HT-29 (cell line): ENCODE measurements at places on chromosomes 4 and X.

DNA sequence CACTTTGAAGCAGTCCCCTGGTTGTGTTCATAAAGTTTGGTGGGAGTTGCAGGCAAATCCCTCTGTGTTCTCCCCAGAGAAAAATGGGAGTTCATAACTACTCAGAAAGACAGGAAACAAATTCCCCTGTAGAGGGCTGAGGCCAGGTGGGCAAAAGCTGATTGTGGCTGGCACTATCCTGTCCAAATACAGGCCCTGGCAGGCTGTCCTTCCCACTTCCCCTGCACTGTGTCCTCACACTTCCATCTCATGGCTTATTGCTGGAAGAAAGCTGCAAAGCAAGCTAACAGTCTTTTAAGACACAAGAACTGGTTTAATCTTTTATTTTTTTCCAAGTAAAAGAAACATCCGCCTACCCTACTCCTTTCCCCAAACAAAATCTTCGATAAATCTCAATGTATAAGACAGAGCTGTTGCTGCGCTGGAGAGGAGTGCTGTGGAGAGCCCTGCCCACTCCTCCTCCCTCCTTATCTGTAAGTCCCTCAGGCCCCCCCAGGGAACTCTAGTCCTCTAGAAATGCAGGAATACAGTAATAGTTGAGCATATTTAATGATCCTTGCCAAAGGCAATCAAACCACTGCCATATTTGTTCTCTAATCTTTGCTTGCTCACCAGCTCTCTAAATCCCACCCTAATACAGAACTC lies 14.0 kb downstream of the TAPT1 start:
- no peak for DNase-seq

DNA sequence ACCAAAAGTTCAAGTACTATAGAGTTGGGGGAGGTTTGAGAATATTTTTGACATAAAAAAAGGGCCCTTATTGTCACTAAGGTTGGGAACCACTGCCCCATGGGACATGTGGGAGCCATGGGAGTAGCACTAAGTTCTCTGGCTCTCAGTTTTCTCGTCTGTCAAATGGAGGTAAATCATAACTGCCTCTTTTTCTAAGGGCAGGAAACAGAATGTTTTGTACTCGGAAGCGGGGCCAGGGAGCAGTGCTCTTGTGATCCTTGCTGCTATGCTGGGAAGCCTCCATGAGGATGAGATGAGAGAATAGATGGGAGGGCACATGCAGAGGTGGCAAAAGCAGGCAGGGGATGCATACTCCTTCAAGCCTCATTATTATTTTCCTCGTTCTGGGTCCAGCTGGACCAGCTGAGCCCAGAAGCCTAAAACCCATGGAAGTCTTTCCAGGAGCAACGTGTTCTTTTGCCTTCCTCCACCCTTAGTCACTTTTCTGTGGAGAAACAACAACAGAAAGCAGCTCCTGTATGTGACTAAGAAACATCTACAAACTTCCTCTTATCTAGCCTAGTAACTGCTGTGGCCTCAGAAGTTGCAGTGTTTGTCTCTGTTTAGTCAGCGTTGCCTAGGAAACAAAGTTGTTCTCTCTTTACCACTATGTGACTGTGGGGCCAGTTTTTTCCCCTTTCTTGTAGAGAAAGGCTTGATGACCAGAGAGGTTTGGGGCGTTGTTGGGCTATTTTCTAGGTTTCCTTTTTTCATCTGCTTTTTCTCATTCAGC lies 64.8 kb downstream of the TSC22D3 start:
- DNase-seq = peak; percentile 95

DNA sequence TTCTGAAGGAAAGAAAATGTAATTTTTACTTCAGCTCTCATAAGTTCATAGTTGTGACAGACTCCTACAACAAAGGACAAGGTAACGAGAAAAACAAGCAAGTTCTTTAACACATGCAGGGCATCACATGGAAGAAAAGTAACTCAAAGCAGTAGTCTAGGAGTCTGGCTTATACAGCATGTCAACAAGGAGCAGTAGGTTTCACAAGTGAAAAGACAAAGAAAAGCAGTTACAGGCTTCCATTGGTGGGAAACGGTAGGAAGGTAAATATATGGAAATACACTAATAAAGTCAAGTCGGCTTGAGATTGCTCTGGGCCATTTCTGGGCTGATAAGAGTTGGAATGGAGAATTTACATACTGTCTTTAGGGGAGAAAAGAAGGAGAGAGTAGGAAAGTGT lies 228.4 kb upstream of the ZFP42 start:
- no peak for DNase-seq

GRCh38 chr4:186201535-186202230 lies 10.3 kb downstream of the CYP4V2 start:
- peak; percentile 70 for DNase-seq

- DNase-seq = no peak
Measured at GRCh38 chrX:19721726-19722370, 165.6 kb downstream of the SH3KBP1 start.

DNA sequence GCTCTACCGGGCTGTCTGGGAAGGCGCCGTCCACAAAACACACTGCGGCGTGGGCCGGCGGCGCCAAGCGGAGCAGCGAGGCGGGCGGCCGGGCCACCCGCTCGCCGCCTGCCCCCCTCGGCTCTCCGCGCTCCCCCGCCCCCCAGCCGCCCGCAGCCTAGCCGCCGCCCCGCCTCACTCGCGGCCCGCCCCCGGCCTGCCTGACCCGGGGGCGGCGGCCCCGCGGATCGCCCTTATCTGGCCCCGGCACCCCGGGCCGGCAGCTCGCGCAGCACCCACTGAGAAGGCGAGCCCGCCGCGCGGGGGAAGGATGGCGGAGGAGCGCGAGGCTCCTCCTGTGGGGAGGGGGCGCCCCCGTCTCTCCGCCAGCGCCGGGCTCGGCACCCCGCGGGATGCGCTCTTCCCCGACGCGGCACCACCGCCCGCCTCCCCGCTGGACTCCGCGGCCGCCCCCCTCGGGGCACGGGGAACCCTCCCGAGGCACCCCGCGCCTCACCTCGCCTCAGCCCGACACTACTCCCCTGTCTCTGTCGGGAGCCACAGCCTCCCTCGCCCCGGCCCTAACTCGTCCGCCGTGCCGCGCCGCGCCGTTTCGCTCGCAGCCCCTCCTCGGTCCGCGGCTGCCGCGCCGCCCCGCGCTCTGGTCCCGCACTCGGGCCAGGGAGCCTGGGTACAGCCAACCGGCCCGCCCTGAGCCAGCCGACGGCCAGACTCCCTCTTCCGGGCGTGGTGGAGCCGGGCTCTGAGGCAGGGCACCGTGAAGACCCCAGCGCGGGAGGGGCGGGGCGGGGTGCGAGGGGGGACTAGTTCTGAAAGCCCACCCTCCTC lies 566 bp downstream of the ATP11C start:
- no peak for DNase-seq

DNA sequence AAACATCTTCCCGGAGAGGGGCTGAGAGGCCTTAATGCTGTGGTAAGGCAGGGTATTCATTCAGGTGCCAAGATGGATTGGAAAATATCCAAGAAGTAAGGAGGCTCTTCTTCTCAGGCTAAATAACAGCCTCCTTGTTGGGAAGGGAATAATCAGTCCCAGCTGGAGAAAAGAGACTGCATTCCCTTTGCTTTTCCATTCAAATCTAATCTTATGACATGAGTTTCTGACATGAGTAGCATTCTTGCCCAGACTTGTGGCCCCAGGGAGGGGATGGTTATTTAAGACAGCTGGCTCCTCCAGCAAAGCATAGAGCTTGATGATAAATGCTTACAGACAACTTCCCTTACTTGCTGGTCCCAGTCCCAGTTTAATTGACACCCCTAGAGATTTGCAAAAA lies 98.3 kb downstream of the DCLK2 start:
- no peak for DNase-seq

DNA sequence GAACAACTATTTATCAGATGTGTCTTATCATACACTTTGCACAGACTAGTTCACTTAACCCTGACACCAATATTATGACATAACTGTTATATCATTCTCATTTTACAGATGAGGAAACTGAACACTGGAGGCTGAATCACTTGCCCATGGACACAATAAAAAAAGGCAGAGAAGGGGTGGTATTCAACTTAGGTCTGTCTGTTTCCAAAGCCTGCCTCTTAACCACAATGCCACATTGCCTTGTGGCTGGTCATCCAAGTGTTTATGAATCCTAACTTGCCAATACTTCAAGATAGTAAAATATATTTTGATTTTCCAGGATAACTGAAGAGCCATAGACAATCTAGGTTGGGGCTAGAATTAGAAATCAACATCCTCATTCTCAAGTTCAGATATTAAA lies 327.8 kb downstream of the NR3C2 start:
- DNase-seq = no peak

GRCh38 chr4:108979759-108980158 lies 216.9 kb upstream of the ETNPPL start:
- DNase-seq = no peak

- no peak for DNase-seq
Measured at GRCh38 chr4:7207628-7208231, 15.4 kb downstream of the SORCS2 start.

GRCh38 chrX:120794525-120794975 lies 81.1 kb downstream of the CT47B1 start:
- DNase-seq = no peak

GRCh38 chr4:188377816-188378215 lies 238.6 kb downstream of the TRIML1 start:
- no peak for DNase-seq

DNA sequence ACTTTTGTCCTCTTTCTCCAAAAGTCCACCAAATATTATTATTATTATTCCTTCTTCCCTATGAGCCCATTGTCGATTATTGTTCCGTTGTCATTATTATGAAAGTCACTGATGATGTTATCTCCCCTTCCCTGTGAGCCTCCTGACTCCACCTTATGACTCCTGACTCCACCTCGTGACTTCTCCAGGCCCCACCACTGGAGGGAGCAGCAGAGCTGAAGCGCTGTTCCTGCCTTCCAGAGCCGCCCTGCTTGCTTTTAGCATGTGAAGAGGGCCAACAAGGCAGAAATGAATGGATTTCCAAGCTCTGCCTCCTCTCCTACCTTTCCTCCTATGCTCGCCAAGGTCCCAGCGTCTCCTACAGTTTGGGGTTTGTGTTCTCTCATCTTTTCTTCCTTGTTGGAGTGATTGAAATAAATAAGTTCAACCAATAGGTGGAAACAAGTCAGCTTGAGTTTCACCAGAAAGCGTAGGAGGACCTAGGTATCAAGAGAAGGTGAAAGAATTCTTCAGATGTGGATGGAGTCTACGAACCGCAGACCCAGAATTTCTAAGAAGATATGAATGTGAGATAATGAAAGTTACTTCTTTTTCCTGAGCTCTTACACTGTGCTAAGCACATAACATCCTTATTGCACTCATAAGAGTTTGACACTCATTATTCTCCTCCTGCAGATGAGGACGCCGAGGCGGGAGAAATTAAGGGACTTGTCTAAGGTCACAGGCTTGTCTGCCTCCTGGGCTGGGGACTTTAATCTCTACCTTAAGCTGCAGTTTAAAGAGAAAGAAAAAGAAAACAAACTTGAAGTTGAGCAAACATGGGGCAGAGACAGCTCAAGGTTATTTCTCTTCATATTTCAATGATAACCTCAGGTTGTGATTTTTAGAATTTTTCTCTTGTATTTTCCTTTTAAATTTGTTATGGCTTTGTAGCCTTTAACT lies 26.1 kb downstream of the IGSF1 start:
- DNase-seq = peak; percentile 76

DNA sequence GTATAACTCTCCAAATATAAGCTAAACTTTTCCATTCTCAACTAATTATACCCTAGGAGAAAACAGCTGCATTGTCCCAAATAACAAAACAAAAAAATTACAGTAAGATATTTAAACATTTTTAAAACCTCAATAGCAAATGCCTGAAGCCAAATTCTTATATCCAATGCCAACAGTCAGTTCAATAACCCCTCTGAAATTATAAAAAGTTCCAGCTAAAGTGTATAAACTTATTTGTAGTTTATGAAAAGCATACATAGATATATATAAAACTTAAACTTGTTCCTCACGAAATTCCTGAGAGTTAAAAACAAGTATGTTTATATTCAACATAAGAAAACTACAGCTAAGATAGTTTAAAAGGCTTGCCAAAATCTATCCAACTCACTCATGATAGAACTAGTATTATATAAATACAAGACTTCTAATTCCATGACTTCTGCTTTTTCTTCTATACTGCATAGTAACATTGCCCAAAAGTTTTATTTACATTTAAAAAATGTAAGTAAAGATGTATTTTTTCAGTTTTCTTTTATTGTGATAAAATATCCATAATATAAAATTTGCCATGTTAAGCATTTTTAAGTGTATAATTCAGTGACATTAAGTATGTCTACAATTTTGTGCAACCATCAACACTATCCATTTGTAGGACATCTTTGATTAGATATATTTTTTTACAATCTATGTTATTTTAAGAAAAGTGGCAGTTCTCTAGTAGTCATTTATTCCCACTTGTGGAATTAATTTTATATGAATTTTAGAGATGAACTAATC lies 72.8 kb downstream of the PPA2 start:
- DNase-seq = no peak

- no peak for DNase-seq
Measured at GRCh38 chr4:107349266-107349665, 313.2 kb upstream of the DKK2 start.

GRCh38 chr4:86976801-86977485 lies 42.1 kb downstream of the AFF1 start:
- no peak for DNase-seq

- DNase-seq = no peak
Measured at GRCh38 chrX:118666521-118666920, 60.9 kb upstream of the IL13RA1 start.

DNA sequence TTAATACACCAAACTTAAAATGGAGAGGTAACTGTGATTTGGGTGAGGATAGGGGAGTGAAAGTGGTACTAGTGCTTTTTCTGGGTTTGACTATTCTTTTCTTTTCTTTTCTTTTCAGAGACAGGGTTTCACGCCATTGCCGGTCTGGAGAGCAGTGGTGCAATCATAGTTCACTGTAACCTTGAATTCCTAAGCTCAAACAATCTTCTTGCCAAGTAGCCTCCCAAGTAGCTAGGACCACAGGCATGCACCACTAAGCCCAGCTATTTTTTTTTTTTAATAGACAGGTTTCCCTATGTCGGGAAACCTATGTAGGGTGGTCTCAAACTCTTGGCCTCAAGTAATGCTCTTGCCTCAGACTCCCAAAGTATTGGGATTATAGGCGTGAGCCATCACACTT lies 3.0 kb upstream of the ARMCX4 start:
- DNase-seq = no peak

- no peak for DNase-seq
Measured at GRCh38 chr4:55397126-55397436, 1.3 kb downstream of the TMEM165 start.

DNA sequence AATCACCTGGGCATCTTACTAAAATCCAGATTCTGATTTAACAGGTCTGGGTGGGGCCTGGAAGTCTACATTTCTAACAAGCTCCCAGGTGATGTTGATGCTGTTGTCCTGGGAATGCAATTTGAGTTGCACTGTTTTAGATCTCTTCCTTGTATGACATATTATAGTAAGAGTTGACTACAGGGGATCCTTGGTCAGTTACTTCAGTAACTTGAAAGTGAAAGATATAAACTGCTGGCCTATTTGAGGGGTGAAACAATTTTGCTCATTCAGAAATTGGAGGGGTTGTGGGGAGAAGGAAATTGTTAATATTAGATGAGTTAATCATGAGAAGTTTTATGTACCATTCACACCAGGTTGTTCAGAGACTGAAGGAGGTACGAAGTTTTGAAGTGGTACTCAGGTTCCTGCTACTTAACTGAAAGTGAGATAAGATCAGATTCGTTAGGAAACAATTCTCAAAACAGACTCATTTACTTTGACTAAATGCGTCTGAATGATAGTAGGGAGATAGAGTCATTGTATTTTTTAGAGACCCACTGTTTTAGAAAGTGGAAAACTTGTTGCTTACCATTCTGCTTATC lies 12.5 kb downstream of the SH2D1A start:
- DNase-seq = no peak
